ENCODE measurements at places on chromosomes 2 and 18.

DNA sequence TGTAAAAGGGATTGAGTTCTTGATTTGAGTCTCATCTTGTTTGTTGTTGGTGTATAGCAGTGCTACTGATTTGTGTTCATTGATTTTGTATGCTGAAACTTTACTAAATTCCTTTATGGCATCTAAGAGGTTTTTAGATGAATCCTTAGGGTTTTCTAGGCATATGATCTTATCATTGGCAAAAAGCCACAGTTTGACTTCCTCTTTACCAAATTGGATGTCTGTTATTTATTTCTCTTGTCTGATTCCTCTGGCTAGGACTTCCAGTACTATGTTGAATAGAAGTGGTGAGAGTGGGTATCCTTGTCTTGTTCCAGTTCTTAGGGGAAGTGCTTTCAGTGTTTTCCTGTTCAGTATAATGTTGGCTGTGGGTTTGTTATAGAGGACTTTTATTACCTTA lies 4.8 kb downstream of the ANKAR start:
- no peak for DNase-seq

GRCh38 chr2:105384861-105385260 lies 14.0 kb downstream of the FHL2 start:
- DNase-seq: no peak

DNA sequence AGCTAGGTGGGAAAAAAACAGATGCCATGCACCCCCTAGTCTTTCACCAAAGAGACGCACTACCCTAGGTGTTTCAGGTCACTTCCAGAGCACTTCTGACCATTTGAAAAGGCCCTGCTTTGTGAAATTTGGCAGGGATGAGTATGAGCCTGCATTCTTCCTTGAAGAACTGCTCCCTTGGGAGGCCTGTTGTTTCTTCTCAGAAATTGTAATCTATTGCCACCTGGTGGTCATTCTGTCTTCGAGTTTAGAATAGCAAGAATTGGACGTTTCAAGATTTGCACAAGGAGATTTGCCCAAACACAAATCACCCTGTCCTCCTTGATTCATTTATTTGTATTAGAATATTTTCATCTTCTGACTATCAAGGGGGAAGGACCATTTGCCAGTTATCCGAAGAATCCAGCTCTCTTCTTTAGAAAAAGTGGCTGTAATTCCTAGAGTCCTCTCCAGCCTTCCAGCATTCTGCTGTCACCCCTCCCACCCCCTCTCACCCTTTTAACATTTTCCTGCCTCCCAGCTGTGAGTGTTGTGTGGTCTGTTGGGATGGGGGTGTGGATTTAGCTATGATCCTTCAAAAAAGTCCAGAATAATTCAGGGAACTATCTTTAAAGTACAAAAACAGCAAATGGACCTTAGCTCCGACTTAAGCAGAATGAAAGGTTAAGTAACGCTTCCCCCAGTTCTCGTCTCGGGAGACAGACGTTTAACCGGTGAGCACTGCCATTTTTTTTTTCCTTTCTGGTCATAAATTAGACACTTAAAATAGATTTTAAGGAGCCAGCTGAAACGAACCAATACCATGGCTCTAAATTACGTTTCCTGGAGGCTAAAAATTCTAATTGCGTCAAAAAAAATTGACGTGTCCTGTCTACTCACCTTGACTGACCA lies 3.7 kb upstream of the GAD1 start:
- DNase-seq: peak; percentile 66

- no peak for DNase-seq
Observed at GRCh38 chr2:187497140-187497539, 49.1 kb upstream of the CALCRL start.

GRCh38 chr2:165697748-165698443 lies 96.2 kb downstream of the GALNT3 start:
- DNase-seq: no peak

- no peak for DNase-seq
Observed at GRCh38 chr2:102391565-102391964, 31.4 kb upstream of the IL18RAP start.

DNA sequence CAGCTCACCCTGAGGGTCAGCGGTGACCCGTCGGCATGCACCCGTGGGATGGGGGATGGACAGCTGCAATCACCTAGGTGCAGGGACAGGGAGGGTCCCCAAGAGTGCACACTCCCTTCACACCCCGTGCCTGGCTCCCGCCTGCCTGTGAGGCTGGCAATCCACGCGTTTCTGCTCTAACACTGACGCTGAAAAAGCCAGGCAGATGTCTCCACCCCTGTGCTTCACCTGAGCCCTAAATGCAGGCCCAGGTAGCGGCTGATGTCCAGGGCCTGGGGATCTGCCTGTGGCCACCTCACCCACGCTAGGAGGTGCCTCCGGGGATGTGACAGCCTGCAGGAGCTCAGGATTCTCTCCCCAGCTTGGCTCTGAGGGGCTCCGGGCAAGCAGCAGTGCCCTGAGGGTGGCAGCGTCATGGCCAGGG lies 212.0 kb upstream of the SALL3 start:
- no peak for DNase-seq

DNA sequence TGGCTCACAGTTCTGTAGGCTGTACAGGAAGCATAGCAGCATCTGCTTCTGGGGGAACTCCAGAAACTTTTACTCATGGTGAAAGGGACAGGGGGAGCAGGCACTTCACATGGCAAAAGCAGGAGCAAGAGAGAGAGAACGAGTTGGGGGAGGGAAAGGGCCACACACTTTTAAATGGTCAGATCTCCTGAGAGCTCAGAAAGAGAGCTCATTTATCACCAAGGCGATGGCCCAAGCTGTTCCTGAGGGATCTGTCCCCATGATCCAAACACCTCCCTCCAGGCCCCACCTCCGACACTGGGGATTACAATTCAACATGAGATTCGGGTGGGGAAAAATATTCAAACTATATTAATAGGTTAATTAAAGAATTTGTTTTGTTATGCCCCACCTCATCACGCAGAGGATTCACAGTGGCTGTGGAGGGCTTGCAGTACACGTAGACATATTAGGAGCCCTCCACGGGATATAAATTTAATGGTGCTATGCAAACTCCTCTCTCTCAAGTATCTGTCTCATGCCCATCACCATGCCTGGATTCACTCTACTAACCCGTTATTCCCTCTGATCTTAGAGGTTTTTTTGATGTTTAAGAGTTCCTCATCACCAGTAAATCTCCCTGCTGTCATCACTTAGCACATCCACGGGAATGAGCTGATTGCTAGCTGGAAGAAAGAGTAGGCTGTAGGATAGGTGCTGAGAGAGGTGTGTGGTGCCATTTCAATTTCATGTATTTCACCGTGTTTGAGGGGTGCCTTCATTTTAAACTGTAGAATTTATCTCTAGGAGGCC lies 84.5 kb upstream of the ARHGAP28 start:
- DNase-seq: no peak

GRCh38 chr2:175815537-175815936 lies 186.5 kb downstream of the LNPK start:
- DNase-seq: no peak

DNA sequence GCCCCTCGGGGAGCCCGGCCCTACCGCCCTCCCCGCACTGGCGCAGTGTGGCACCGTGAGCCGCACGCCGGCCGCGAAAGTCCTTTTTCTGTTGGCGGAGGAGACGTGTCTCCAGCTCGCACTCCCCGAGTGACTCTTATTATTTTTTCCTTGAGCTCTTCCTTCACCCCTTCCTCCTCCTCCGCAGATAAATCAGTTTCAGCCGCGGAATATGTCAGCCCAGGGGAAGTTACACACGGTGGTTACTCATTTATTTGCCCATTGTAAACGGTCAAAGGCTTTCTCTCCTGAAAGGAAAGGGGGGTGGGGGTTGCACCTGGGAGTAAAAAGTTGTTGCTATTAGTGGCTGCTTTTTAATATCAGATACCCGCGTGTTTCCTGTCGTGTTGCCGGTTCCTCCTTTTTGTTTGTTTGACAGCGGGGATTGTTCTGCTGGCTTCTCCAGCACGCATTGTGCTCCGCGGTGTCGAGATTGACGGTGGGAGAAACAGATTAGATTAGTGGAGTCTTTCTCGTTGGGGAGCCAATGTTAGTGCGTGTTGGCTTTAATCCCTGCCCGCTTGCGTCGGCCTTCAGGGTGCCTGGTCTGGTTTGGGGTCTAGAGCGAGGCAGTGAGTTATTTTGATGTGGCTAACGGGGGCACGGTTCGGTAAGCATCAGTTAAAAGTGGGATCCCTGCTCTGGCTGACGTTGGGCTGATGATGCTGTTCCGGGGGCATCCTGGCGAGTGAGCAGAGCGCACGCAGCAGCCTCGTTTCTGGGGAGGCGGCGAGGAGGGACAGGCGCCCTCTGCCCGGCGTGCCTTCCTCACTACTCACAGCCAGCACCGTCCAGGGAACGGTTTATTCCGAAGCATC lies 1.6 kb downstream of the CRIM1 start:
- peak; percentile 39 for DNase-seq

DNA sequence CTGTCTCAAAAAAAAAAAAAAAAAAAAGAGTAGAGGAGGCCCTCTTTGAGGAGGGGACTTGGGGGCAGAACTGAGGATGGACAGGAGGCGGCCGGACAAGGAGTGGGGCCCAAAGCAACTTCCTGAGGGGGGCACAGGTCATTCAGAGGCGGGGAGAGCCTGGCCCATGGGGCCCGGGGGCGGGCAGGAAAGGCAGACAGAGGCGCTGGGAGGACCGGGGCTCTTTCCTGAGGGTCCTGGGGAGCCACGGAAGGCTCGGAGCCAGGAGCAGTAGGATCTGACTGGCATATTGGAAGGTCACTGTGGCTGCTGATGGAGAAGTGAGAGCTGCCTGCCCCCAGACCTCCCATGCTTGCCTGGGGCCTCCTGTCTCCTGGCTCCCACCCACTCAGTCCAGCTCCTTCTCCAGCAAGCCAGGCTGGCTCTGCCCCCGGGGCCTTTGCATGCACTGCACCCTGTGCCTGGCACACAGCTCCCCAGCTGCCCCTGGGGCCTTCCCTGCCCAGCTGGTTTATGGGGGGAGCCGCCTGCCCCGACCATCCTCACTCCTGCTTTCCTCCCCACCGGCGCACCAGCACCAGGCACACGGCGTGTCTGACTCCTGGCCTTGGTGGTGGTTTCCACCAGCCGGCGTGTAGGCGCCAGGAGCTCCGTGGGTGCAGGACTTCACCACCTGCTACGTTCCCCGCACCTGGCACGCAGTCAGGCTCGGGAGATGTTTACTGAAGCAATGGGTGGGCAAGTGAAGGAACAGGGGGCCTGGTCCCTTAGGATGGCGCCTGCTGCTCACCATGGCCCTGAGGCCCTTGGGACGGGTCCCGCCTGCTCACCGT lies 5.6 kb downstream of the ESPNL start:
- DNase-seq: no peak

DNA sequence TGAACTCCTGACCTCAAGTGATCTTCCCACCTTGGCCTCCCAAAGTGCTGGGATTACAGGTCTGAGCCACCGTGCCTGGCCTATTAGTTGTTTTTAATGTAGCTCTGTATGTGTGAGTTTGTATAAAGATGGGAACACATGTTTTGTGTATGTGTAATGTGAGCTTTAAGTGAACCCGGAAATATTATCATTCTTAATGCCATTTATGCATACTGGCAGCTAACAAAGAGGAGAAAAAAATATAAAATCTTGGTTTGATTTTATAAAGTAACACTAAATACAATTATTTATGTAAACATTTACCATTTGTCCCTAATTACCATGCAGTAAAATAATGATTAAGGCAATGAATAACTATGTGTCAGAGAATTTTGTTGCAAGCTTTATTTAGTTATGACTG lies 9.1 kb upstream of the CKAP2L start:
- no peak for DNase-seq

GRCh38 chr2:81870119-81870518 lies 1565.6 kb upstream of the LRRTM1 start:
- no peak for DNase-seq

DNA sequence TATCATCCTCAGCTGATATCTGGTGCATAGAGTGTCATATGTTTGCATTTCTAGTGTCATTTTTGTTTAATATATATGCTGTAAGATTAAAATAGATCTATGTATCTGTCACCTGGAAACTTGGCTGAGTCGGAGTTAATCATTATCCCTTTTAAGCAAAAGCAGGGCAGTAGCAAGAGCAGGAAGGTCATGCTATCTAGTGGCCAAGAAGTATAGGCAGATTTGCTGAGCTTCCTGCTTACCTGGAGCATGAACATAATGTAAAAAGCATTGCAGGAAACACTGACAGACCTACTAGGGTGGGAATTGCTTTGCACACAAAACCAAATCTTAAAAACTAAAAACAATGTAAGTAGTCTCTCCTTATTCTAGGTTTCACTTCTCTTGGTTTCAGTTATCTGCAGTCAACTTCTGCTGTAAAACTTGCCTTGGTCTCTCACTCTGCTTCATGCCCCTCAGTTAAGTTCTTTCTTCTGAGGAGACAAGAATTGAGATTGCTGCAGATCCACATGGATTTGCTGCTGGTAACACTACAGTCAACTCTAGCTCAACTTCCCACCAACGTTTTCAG lies 295.3 kb downstream of the CDH7 start:
- DNase-seq: no peak

- DNase-seq: no peak
Observed at GRCh38 chr2:241248897-241249296, 60.4 kb downstream of the ANO7 start.

GRCh38 chr18:40904295-40904694 lies 1050.7 kb upstream of the PIK3C3 start:
- no peak for DNase-seq

- DNase-seq: no peak
Observed at GRCh38 chr2:185144159-185144919, 546.0 kb downstream of the ZNF804A start.

GRCh38 chr2:238972146-238972445 lies 124.2 kb downstream of the TWIST2 start:
- DNase-seq: no peak

- no peak for DNase-seq
Observed at GRCh38 chr2:55524884-55525437, 5.4 kb downstream of the CFAP36 start.
